Stimulated activated CD8-positive, alpha-beta memory T cell treated with anti-CD3 and anti-CD28 coated beads, Interleukin-4, amount 100 ng/mL, for 24 hours (primary cell): ENCODE measurements at places on chromosomes 16 and 17.

DNA sequence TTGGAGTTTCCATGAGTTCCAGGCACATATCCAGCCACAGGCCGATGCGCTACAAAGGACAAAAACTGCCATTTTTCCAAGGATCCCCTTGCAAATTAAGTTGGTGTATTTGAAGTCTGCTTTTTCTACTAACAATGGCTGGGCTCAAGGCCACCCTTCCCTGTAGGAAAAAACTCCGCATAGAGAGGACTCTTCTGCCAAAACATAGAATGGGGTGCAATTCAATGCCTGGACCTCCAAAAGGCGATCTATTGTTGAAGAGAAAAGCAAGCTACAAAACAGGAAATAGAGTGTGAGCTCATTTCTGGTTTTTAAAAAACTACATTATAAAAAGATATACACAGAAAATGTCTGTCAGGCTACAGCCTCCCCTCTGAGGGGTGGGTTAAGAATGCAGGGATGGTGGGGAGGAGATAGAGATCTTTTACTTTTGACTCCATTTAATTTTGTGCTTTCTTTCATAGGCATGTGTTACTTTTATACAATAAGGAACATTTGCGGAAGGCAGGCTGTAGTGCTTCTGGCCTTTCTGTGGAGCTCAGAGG is 22.9 kb upstream of the PRSS54 start:
- no peak for DNase-seq

DNA sequence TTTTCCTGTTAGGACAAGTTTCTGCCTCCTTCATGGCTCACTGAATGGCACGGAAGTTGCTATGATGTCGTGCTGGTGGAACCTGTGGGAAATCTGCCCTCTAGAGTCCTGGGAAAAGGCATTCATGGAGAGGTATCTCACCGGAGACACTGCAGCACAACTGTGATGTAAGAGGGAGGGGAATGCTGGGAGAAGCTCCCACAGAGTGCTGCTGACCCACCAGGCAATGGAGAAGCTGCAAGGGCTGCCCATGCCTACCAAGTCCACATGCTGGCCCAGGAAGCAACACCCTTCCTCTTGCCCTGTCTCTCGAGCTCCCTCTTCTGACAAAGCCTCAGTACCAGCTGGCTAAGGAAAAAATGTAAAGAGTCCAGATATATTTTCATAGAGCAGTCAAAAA is 45.2 kb upstream of the SLC5A11 start:
- no peak for DNase-seq

DNA sequence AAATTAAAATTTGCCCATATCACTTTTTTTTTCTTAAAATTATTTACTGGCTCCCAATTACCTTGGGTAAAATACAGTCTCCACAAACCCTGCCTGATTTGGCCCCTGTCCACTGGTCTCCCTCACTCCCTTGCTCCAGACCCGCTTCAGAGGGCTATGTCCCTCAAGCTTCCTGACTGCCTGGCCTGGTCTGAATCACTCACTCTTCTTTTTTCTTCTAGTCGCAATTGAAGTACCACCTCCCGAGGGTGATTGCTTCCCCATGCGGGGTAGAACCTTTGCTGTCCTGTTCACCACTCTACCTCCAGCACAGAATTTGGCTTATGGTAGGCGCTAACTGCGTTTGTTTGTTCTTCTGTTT is 598 bp upstream of the PGAP3 start:
- DNase-seq: no peak

GRCh38 chr17:73641826-73642600 is 2.2 kb downstream of the SDK2 start:
- DNase-seq: no peak

DNA sequence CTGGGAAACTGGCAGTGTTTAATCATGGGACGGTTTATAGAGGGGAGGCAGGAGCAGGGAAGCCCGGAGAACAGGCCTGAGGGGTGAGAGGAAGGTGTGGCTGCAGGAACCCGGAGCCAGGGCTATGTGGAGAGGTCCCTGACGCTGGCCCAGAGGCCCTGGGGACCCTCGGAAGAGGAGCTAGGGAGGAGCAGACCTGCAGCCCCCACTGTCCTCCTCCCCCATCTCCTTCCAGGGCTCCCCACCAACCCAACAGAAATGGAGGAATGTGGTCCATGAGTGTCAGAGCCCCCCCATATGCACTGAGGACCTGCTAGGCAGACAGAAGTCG is 20.3 kb downstream of the TMEM235 start:
- no peak for DNase-seq

- DNase-seq: no peak
Observed at GRCh38 chr17:45646288-45646988, 137.7 kb upstream of the CRHR1 start.

GRCh38 chr17:79629548-79630049 is 18.7 kb upstream of the RBFOX3 start:
- DNase-seq: no peak

GRCh38 chr17:4858068-4858881 is 25.1 kb downstream of the MINK1 start:
- no peak for DNase-seq

DNA sequence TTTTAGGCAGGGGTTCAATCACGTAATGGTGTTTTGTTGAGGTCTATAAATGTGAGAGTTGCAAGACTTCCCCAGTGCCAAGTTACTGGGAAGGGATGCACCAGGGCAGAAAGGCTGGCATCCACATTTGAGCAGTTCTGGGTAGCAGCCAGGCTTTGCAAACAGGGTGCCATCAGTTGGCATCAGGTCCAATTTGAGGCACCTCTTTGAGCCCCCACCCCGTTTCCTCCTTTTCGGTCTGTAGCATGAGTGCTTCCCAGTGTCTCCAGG is 142.6 kb upstream of the CACNG5 start:
- DNase-seq: no peak

DNA sequence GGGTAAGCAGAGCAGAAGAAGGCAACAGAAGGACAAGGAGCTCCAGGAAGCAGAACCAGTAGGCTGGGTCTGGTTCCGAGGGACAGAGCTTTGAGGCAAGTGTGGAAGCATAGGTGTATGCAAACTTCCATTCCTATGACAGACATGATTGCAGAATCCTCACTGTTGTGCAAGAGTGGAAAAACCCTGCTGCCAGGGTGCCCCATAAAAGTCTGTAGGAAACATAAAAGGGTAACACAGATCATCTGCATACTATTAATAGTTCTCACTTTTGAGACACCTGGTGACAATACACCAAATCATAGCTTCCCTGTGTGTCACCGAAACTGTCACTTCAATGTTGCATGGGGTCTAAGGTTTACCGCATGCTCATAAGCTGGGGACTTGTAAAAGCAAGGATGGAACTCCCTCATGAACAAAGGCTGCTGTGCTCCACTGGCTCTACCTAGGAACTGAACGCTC is 39.7 kb downstream of the ARHGAP17 start:
- no peak for DNase-seq

GRCh38 chr17:38533866-38534497 is 71.8 kb downstream of the SRCIN1 start:
- no peak for DNase-seq

DNA sequence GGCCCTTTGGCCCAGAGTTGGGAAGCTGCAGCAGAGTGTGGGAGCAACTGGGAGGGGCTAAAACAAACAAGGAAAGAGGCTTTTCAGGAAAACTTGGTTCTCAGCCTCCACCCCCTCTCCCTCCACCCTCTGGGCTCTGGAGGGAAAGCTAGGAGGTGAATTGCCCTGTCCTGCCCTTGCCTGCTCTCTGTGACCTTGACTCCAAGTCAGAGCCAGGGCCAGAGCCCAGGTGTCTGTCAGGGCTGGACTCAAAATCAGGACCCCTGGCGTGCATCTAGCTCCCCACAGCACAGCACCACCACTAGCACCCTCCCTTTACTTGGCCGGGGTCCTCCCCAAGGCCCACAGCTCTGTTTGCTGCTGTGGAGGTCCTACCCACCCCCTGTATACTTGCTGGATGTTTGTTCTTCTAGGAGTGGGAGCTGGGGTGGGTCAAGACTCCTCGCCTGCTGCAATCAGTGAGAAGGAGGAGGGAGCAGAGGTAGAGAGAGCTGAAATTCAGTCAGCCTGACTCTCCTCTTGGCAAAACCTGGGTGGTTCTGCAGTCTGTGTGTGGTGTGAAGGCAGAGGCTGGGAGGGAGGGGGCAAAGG is 2.8 kb upstream of the NR1D1 start:
- DNase-seq: no peak

DNA sequence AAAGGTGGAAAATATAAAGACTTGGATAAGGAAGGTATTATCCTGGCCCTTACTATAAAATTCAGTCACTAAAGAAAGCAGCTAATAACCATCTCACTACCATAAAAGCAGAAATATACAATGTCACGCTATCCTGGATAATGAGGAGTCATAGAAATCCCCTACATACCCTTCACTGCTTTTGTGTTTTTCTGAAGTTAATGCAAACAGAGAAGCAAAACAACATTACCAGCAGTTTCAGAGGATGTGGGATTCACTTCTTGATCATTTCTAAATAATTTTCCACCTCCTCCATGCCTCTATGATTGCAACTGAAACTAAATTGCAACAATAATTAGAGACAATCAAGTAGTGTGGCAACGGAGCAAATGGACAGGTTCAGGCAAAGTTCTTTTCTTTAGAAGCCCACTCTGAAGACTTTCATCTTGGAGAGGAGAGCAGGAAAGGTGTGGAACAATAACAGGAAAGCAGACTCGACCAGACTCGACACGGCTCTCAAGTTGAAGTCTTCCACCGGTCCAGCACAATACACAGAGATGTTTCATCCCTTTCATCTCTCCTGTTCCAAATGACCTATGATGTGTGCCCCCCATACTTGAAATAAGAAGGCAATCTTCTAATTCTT is 10.2 kb downstream of the CYTH1 start:
- DNase-seq: no peak

GRCh38 chr16:17258848-17259713 is 211.7 kb downstream of the XYLT1 start:
- no peak for DNase-seq

- no peak for DNase-seq
Observed at GRCh38 chr17:57707892-57708291, 37.2 kb downstream of the CCDC182 start.

- DNase-seq: no peak
Observed at GRCh38 chr17:78759203-78759968, 22.7 kb downstream of the CYTH1 start.

- no peak for DNase-seq
Observed at GRCh38 chr17:83064021-83064731, 15.2 kb upstream of the METRNL start.

DNA sequence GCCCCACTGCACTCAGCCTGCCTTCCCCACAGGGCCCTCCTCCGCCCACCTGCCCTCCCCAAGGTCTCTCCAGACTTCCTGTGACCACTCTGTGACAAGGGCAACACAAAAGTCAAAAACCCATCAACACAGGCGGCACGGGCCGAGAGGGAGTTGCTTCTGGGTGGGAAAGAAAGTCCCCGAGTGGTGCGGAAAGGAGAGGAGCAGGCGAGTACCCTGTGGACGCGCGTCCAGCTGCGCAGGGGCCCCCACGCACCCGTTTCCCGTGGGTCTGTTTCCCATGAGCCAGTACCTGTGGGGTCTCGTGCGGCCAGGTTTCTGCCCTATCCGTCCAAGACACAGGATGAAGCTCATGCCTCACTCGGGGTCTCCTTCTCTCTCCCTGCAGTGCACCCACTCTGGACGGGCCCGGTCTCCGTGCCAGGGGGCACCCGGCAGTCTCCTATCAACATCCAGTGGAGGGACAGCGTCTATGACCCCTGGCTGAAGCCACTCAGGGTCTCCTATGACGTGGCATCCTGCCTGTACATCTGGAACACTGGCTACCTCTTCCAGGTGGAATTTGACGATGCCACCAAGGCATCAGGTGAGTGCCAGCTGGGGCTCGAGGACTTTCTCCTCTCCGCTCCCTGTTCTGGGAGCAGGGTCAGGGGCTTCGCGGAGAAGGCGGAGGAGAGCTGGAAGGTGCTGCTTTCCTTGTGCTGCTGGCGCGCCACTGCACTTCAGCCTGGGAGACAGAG is 12.2 kb downstream of the CD2BP2 start:
- no peak for DNase-seq

GRCh38 chr16:47499700-47500264 is 38.7 kb downstream of the PHKB start:
- DNase-seq: no peak

- DNase-seq: no peak
Observed at GRCh38 chr17:35345926-35346771, 27.3 kb downstream of the SLFN11 start.

- no peak for DNase-seq
Observed at GRCh38 chr16:48491517-48491916, 106.3 kb upstream of the SIAH1 start.
